ENCODE measurements at places on chromosomes 12 and 14.

DNA sequence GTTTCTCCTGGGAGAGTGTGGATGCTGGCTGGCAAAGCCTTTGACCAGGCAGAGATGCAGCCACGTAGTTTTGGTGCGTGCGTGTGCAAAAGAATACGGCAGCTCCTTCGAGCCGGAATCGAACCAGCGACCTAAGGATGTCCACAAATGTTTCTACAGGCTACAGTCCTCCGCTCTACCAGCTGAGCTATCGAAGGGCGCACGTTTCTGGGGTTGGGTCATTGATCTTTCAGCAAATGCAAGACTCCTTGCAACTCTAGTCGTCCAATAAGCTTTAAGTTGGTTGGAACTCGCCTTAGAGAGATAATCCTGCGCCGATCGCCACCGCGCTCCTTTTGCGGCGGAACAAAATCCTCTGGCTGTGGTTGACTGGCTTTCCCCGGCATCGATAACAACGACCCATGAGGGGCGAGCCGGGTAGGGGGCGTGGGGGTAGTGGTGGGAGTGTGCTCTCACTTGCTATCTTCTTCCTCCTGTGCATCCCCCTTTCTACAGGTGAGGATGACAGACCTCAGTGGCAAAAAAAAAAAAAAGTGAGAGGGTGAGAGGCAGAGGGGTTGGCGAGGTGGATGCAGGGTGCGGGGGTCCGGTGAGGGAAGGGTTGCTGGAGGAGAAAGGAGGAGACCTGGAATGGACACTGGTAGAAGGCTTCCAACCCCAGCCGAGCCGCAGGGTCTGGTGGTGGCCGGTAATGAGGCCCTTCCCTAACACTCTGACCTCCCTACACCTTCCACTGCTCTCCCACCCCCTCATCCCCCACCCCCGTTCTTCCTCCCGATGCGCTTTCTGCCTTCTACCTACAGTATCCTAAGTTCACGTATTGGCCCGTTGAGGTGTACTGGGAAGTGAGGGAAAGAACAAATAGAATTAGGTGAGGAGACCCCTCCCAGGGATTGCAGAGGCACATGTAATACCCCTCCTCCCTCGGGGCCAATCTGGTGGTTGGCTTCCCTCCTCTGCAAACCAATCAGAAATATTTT is 11.8 kb upstream of the OR6S1 start:
- DNase-seq = no peak

DNA sequence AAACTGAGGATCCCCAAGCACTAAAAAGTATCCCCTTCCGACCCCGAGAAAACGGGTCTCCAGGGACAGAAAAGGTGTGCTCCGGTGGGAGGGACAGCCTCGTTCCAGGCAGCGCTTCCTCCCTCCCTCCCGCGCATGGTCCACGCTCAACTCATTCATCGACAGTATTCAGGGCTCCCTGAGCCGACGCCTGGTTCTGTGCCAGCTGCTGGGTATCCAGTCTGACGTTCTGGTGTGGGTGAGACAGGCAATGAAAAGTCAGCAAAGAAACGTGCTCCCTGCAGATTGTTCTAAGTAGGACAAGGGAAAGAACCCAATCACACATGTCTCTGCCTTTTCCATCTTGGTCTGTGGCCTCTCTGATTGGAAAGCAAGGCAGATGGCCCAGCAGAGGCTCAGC is 19.6 kb upstream of the SMOC1 start:
- DNase-seq = no peak

GRCh38 chr12:71626098-71626497 is 37.5 kb downstream of the ZFC3H1 start:
- peak; percentile 11 for DNase-seq

GRCh38 chr12:13194401-13195110 is 2.0 kb upstream of the EMP1 start:
- no peak for DNase-seq

DNA sequence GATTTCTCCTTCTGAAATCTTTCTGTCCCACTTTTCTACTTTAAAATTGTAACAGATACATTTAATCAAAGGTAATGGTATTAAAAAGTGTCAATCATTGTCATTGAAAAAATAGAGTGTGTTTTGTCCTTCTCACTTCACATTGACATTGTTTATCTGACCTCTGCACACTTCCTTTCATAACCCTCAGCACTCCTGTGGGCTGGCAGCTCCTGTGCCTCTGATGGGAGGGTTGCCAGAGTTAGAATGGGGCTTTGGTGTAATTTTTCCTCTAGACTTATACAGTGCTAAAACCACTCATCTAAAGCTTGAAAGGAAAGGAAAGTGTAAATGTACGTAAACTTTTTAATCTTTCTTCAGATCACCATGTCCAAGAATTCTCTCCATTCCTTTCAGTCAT is 23.7 kb downstream of the KCNA1 start:
- no peak for DNase-seq

GRCh38 chr12:21672146-21672545 is 14.5 kb upstream of the LDHB start:
- no peak for DNase-seq

- no peak for DNase-seq
These were observed 201.5 kb upstream of the MYL2 start for GRCh38 chr12:111121840-111122239.

DNA sequence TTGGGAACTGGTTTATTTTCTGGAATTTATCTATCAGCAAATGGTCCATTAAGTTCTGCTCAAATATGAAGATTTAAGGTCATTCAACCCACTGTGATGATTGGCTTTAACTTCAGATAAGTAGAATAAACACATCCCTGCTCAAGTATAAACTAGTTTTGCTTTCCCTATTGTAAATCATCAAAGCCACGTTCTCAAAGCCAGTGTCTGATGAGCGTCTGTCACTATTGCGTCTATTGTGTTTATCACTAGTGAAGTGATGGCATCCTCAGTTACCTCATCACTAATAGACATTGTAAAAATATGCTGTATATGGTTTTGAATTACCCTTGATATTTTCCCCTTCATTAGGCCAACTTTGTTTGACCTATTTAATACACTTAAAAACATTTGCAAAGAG is 351.3 kb downstream of the BCAT1 start:
- no peak for DNase-seq

DNA sequence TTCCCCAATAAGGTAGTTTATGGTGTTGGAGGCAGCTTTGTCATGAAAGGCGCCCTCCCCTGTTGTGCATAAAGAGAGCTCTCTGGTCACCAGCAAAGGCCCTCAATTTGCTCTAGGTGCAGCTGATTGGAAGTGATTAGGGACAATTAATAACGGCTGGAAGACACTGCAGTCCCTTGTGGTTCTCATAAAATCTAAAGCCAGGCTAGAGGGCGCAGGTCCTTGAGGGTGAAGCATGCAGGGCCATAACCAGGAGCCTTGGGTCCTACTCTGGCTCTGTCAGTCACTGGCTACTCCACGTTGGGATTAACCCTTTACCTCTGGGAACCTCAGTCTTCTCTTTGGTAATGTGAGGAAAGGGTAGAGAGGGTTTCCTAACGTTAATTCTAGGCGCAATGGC is 1.9 kb downstream of the DAAM1 start:
- peak; percentile 41 for DNase-seq

GRCh38 chr14:64992328-64992885 is 5.7 kb downstream of the FNTB start:
- DNase-seq = no peak

DNA sequence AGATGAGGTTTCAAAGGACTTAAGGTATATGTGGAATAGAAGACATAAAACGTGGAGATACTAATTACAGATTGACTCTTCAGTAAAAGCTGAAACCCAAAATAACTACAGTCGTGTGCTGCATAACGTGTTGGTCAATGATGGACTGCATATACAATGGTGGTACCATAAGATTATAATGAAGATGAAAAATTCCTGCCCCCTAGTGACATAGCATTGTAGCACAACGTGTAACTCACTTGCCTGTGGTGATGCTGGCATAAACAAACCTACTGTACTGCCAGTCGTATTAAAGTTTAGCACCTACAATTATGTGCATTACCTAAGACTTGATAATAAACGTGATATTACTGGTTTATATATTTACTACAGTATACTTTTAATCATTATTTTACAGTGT is 150.3 kb downstream of the LRRK2 start:
- no peak for DNase-seq

DNA sequence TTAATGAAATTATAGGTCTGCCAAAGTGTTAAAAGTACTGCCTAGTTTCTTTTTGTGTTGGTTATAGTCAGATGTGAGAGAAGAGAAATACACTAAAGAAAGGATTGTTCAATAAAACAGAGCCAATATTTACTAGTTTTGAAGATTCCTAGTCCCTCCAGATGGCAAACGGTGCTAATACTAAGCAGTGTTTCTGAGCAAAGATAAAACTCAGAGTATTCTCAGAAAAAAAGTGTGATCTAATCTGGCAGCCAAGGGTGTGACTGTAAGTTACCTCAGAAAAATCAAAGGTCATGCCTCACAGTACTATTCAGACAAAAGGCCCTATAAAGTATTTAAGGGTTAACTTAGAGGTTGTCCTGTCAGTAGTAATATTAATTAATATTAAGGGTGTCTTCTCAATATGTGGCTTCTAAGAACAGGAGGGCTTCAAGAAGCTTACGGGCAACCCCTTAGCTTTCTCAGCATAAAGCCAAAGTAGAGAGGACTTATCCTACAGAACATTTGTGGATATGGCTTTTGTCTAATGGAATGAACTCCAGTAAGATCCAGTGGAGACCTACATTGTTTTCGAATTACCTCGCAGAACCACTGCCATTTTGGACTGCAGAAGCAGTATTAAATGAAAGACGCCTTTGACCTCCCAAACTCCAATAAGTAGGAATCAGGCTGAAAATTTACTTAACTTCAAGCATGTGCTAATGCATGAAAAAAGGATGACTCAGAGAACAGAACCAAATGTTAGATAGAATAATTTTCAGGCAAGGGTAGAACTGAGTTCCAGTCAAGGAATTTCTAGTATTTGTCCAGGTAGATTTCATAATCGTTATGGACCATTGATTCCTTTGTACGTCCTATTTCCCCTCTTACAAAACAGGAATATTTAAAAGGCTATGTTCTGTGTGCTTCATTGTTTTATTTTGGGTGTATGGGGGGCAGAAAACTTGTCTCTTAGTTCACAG is 46.6 kb downstream of the USP15 start:
- DNase-seq = no peak

- DNase-seq = no peak
These were observed 34.4 kb upstream of the EGLN3 start for GRCh38 chr14:33985242-33985641.

DNA sequence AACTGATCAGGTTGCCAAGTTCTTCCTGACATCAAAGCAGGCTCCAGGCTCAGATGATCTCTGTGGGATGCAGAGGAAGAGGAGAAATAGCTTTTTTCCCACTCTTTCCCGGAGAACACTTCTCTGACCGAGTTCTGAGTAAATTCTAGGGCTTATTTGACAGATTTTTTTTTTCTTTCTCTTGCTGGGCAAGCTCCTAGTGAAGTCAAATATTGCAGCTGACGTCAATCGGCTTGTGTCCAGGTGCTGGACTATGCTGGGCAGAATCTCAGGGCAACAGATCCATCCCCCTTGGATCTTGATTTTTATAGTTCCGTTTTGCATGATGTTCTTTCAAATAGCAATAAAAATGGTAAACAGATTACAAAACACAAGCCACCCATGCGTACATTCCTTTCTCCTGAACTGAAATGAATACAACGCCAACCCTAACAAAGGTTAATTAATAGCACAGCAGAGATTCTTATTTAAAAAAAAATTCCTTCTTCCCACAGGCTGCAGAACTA is 182.2 kb downstream of the NOVA1 start:
- DNase-seq = no peak

DNA sequence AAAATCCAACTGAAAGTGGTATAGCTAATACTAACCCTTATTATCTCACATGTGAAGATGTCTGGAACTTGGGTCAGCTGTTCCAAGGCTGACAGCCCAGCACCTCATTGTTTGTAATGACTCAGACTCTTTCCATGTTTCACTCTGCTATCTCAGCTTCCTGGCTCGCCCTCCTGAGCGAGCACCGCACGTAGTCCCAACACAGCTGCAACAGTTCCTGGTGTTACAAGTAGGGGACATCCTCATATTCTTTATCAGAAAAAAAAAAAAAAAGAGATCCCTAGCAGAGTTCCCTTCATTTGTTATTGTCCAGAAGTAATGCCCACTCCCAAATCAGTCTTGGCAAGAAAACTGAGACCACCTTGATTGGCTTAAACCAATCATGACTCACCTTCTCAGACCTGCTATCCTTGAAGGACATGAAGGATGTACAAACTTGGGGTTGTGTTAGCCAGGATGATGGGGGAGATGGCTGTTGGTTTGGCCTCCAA is 92.5 kb downstream of the ADCK1 start:
- no peak for DNase-seq

- DNase-seq = no peak
These were observed 21.4 kb upstream of the NCOR2 start for GRCh38 chr12:124588751-124589267.

GRCh38 chr14:26323869-26324268 is 274.0 kb downstream of the NOVA1 start:
- DNase-seq = no peak

- DNase-seq = no peak
These were observed 73.5 kb upstream of the ARHGAP5 start for GRCh38 chr14:32003585-32003984.

DNA sequence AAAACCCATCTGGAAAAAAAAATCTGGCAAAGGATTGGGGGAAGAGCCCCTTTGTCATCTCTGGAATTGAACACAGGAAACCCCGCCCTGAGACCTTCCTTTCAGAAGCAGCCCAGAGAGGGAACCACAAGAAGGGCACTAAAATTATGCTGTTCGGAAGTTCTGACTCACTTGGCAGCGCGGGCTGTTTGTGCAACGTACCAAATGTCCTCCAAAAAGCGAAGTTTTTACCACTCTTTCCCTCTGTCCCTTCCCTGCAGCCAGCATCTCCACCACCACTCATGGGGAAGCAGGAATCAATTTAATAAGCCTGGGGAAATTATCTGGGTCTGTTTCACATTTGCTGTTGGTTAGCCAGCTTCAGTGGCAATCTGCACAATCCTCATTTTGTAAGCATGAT is 3.2 kb upstream of the SYNE3 start:
- DNase-seq = peak; percentile 53

GRCh38 chr12:18462442-18462841 is 201.1 kb downstream of the PIK3C2G start:
- DNase-seq = no peak

DNA sequence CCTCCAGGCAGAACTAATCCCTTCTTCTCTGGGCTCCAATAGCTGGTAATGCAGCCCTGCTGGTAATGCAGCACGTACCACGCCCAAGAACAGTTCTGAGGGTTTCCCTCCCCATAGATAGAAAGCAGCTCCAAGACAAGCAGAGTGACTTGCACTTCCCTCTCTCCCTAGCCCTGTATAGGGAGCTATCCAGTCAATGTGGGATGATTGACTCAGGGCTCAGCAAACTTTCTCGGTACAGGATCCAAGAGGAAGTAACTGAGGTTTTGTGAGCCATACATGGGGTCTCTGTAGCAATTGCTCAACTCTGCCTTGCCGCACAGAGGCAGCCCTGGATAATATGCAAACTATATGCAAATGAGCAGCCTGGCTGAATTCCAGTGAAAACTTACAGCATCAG is 15.5 kb upstream of the FKBP4 start:
- DNase-seq = no peak

DNA sequence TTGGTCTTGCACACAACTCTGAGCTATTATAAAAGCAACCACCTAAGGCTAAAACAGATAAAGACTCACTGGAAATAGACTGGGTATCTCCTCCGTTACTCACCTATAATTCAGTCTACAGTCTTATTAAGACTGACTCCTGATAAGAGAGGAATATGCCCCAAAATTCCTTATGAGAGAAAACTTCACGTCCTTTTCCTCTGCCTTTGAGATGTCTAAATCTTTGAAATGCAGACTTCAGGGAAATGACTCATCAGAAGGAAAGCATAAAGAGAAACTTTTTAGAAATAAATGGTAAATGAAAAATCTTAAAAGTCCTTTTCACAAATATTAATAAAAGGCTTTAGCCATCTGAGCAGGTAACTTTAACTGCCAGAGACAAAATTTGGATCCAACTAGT is 187.5 kb upstream of the RTL1 start:
- no peak for DNase-seq
